ENCODE measurements at places on chromosomes 2 and 18.

- DNase-seq: no peak
Observed at GRCh38 chr2:128584296-128584890, 265.7 kb upstream of the HS6ST1 start.

DNA sequence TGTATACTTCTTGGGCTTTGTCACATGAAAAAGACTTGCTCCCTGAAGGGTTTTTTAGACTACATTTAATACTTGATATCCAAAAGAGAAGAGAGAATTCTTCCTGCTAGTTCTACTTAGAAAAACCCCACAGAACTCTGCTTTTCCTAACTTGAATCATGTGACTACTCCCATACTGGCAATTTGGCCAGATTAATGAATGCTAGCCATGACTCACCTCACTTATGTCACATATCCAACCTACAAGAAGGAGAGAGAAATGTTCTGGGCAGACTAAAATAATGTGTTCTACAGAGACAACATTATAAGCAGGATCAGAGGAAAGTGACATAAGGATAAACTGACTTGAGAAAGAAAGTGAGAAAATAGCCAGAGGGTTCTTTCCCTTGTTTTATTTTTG is 249.3 kb upstream of the GULP1 start:
- DNase-seq: no peak

GRCh38 chr2:63742580-63742976 is 99.1 kb upstream of the UGP2 start:
- no peak for DNase-seq

- DNase-seq: no peak
Observed at GRCh38 chr2:218954541-218955300, 4.7 kb upstream of the CDK5R2 start.

- DNase-seq: peak; percentile 9
Observed at GRCh38 chr18:11849841-11850634, 1.2 kb upstream of the CHMP1B start.

- no peak for DNase-seq
Observed at GRCh38 chr2:153828335-153828734, 43.4 kb upstream of the GALNT13 start.

GRCh38 chr18:23354625-23355024 is 98.5 kb upstream of the RIOK3 start:
- DNase-seq: no peak

- no peak for DNase-seq
Observed at GRCh38 chr2:20424300-20425290, 22.3 kb upstream of the RHOB start.

- no peak for DNase-seq
Observed at GRCh38 chr2:30662268-30663131, 144.7 kb downstream of the CAPN13 start.

DNA sequence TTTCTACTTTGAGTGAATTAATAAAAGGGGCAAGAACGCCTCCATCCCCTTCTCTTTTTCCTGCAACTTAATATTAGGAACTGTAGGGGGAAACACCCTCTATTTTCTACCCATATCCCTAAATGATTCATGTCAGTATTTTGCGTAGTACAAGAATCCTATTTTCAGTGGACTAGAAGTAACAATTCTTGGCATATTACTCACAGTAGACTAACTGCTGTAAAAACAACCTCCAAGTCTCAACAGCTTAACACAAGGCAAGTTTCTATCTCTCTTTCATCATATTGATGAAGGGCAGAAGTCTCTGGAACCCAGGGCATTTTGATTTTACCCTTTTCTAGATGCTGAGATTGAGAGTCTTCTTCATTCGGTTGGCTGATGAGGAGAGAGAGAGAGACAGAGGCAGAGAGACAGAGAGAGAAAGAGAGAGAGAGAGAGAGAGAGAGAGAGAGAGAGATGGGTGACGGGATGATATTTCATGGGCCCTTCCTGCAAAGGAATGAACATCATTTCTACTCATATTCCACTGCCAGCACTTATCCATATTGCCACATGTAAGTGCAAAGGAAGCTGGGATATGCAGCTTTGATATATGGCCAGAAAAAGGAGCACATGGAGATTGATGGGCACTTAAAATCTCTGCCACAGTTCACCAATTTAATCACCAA is 481.6 kb downstream of the LPIN1 start:
- DNase-seq: no peak

DNA sequence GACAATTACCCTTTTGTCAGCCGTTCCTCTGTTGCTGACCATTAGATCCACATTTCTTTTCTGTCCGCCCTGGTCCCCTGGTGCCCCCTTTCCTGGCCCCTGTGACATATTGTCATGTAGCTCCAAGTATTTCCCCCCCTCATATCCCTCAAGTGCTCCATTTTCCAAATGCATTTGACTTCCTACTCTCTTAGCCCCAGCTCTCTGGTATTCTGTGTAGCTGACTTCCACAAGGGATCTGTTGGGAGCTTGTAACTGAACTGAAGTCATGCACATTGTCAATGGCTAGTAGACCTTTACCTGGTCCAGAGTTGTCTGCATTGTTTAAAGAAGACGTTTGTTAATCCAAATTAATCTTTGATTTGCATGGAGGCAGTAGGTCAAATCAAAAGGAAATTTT is 34.8 kb downstream of the LIPG start:
- DNase-seq: no peak

DNA sequence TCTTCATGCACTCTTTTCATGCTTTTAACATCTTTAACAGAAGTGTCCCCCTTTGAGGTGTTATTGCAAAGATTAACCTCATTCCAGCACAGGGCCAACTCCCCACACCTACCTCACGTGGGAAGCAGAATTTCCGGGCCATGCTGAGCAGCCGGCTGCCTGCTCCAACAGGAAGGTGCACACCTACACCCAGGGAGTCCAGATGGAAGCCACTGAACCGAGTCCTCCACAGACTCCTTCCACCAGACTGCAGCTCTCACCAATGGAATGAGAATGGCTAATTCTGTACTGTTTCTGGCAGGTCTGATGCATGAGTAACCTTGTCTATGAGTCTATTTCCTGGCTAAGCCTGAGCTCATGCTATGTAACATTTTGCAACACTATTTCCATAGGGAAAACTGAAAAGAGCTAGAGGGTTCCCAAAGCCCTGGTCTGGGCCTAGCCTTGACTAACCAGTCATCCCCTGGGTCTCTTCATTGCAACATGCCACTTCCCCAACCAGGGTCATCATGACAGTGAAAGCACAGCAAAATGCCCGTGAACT is 11.0 kb downstream of the ERFE start:
- DNase-seq: no peak

DNA sequence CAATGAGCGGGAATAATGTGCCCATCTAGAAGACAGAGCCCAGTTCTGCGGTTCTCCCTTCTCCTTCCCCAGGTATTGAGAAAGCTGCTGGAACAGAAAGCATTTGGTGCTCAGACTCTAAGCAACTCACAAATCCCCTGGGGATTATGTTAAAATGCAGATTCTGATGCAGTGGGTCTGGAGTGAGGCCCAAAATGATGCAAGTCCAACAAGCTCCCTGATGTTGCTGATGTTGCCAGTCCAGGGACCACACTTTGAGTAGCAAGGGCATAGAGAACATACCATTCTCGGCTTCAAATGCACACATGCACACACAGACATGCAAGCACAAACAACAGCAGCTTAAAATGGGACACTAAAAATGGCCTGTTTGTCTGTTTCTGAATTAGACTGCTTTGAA is 274.8 kb upstream of the NCKAP5 start:
- DNase-seq: no peak

GRCh38 chr18:22098563-22098989 is 70.8 kb upstream of the GATA6 start:
- no peak for DNase-seq

GRCh38 chr2:121272596-121272995 is 12.4 kb downstream of the TFCP2L1 start:
- no peak for DNase-seq

GRCh38 chr2:68719912-68720311 is 14.7 kb upstream of the ARHGAP25 start:
- no peak for DNase-seq

GRCh38 chr18:58158008-58158407 is 114.0 kb downstream of the NEDD4L start:
- DNase-seq: no peak

- no peak for DNase-seq
Observed at GRCh38 chr18:4455113-4455811, at the start of gene DLGAP1. TSS of gene DLGAP1 (minus strand) at chr18:4455307.

GRCh38 chr2:175560521-175561169 is 379.1 kb upstream of the ATP5MC3 start:
- DNase-seq: no peak

GRCh38 chr18:77359561-77360314 is 110.1 kb downstream of the GALR1 start:
- DNase-seq: no peak

DNA sequence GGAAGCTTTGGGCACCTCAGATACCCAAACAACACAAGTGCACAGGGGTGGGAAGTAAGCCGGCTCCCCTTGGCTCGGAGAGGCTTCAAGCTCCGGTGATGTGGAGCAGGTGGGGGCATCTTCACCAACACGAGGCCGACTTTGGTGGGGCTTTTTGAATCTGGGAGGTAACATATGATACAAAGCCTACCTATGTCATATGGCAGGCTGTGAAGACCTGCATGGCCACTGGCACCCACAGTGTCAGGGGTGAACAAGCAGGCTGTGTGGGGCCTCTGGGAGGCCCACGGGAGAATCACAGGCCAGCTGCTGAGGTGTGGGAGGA is 109.0 kb downstream of the EIPR1 start:
- no peak for DNase-seq

DNA sequence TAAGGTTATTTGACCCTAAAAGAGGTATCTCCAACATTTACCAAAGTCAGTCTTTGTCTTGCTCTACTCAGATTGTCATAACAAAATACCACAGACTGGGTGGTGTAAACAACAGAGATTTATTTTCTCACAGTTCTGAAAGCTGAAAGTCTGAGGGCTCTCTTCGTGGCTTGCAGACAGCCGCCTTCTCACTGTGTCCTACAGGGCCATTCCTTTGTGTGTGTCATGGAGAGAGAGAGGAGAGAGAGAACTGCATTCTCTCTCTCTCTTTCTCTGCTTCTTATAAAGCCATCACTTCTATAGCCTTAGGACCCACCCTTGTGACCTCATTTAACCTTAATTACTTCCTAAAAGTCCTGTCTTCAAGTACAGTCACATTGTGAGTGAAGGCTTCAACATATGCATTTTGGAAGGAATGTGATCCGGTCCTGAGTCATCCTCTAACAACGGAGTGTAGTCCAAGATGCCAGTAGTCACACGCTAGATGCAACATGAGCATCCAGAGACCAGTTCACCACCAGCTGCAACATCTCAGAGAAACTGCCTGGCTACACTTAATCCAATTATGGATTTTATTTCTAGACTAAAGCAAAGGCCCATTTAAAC is 130.2 kb downstream of the CD226 start:
- DNase-seq: no peak

- no peak for DNase-seq
Observed at GRCh38 chr2:204795156-204795555, 249.9 kb downstream of the PARD3B start.

DNA sequence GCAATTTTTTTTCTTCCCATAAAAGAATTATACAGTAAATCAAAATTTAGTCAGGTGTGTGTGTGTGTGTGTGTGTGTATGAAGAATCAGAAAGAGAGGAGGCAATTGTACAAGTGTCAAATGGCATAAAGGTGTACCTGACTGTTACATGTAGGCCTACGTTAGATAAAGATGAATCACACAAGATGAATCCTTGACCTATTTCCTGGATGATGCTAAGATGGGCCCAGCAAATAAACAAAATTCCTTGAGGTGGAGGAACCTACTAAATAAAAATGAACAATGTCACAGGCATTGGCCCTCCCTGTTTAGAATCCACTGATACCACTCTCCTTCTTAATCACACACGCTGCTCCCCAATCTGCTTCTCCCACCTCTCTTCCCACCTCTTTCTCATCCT is 79.7 kb upstream of the LRATD1 start:
- no peak for DNase-seq

DNA sequence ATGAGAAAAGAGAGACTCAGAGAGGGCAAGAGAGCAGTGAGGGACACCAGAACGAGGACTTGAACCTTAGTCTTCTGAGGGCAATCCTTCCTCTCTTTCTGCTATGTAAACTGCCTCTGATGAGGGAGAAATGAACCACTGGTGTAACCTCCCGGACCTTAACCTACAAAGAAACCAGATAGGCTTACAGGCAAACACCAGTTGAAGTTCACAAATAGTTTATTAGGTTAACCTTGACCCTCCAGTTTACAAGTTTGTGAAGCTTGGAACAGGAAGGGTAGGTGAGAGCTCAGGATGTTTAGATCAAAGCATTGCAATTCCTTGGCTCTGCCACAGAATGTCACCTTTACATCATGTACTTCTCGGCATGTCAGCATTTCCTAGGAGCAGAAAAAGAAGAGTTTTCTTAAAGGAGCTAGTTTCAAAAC is 486.4 kb upstream of the SPRED2 start:
- DNase-seq: no peak

DNA sequence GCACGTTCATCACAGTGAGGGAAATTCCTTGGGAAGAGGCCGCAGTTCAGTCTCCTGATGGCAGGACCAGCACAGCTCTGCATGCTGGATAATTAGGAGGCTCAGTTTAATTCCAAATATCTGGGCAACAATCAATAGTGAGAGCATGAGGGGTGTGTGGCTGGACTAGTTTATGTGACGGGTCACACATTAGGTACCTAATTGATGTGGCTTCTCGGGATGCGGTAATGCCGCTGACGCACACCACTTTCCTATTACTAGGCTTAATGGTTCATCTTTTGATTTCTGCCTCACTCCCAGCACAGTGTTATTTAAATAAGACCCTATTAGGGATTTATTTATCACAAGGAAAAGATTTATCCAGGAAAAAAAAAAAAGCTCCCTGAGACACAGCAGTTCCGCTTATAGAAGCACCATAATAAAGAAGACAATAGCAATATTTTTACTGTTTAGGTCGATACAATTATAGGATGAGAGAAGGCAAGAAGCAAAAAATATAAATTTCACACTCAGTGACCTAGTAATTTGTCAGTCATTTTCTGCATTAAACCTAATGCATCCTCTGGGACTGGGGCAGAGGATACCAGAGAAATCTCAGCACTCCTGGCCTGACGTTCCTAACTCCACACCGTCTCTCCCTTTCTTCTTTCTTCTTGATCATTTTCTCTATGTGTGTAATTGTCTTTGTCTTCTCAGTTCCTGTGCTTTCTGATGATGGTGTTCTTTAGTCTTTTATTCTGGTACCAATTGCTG is 264.7 kb upstream of the SLC14A2 start:
- DNase-seq: no peak

- DNase-seq: no peak
Observed at GRCh38 chr2:205681401-205682238, 681 bp upstream of the NRP2 start.

GRCh38 chr2:240893363-240893844 is 2.6 kb downstream of the MAB21L4 start:
- DNase-seq: peak; percentile 59

Data from stimulated activated CD4-positive, alpha-beta T cell treated with anti-CD3 and anti-CD28 coated beads, Interleukin-1b, Interleukin-23, amount 100 ng/mL, for 4 hours (primary cell).